LHCN-M2 (cell line): ENCODE measurements at places on chromosomes 1 and 21. TPM values are rescaled to one million over a fixed set of nuclear protein-coding genes. Genes with fewer than 3 reads are reported as not detected.

DNA sequence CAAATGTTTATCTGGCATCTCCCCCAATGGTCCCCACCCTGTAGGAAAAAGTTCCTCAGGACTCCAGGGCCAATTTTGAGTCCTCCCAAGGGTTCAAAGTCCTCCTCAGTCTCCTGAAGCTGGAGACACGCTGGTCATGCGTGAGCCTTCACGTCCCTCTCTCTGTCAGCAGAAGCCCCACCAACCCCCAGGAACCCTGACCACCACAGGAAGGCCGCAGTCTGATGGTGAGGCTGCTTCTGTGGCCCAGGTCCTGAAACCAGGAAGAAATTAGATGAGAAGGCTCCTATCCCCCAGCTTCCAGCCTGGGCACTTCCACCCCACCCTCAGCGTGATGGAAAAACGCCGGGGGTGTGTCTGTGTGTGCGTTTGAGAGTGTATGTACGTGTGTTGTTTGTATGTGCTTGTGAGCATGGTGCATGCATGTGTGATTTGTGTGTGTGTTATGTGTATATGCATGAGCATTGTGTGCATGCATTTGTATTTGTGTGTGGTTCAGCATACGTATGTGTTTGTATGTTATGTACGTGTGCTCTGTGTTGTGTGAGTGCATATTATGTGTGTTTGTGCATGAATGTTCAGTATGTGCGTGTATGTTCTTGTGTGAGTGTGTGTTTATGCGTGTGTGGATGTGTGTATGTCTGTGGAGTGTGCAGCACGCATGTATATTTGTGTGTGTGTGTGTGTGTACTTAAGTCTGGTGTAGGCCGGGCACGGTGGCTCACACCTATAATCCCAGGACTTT, 92.5 kb downstream of the SIK1 start:
- no peak for DNase-seq

Gene CFHR2
- not detected in 2 replicates for total RNA-seq

- DNase-seq = no peak
Measured at GRCh38 chr1:8925406-8925805, 20.3 kb upstream of the CA6 start.

- DNase-seq = no peak
Measured at GRCh38 chr1:156584813-156585212, 5.3 kb downstream of the TTC24 start.

DNA sequence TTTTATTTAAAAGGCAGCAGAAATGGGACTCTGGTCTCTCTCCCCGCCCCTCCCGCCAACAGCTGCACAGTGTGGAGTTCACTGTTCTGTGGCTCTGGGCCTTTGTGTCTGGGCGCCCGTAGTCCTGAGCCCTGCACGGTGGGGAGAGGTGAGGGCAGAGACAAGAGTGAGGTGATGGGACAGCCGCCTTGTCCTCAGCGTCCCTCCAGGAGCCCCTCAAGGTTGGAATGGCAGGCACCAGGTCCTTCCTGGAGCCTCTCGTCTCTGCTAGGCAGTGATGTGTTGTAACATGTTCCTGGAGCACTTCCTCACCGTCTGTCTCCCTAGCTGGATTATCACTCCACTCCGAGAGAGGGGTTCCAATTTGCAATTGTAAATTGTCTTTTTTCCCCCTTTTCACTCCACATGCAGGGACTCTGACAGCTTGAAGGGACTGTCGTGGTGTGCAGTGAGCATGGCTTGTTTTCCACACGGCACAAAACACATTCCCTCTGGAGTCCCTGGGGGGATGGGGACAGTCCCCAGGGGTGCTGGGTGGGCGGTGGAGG, 44.6 kb upstream of the C1orf174 start:
- no peak for DNase-seq

- DNase-seq = no peak
Measured at GRCh38 chr1:4621646-4622045, 32.8 kb upstream of the AJAP1 start.

GRCh38 chr1:52748119-52748518, 21.9 kb downstream of the ZYG11B start:
- DNase-seq = no peak

DNA sequence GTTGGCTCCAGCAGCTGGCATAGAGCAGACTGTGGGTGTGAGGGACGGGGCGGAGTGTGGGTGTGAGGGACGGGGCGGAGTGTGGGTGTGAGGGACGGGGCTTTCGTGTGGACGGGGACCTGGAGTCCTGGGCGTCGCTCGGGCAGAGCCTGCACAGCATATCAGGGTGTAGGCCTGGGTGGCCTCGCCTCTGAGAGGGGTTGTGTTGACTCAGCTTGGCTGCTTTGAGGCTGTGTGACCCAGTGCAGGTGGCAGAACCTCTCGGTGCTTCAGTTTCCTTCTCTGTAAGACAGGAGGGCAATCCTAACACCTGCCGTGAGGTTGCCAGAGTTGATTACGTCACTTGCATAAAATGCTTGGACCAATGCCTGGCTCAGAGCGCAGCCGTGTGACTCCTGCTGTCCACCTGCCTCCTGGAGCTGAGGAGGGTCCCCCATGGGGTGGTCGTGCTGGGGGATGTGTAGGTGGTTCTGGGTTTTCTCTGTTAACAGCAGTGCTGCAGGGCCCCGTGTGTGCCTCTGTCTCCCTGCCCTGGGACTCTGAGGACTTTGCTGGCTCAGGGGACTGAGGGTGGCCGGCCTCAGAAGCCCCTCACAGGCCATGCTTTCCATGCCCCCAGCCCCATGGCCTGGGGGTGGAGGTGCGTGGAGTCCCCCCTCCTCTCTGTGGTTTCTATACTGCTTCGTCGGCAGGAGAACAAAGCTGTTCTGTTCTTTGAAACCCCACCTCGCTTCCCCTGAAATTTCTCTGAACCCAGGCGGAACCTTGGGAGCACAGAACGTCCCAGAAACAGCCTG, 15.4 kb downstream of the PDXK start:
- DNase-seq = no peak

Gene LEFTY2
- total RNA-seq = not detected in 2 replicates

Gene NBPF6
- not detected in 2 replicates for total RNA-seq

Gene EPHA10
- not detected in 2 replicates for total RNA-seq

- DNase-seq = no peak
Measured at GRCh38 chr1:41377397-41377796, 16.2 kb downstream of the FOXO6 start.

DNA sequence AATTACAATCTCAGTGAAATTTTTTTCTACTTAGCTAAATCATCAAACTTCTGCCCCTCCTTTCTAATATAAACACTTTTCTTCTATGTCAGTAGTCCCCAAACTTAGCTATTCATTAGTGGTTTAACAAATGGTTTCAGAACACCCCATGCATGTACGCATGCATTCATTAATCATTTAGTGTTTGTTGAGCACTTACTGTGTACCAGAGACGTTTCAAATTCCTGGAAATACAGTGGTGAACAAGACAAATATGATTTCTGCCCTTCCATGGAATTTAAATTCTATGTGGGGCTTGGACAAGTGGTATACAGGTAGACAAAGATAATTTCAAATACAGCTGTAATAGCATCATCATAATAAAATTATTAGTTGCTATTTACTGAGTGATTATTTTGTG, 1.5 kb downstream of the ZBTB40 start:
- no peak for DNase-seq

Gene PODN
- not detected in 2 replicates for total RNA-seq

DNA sequence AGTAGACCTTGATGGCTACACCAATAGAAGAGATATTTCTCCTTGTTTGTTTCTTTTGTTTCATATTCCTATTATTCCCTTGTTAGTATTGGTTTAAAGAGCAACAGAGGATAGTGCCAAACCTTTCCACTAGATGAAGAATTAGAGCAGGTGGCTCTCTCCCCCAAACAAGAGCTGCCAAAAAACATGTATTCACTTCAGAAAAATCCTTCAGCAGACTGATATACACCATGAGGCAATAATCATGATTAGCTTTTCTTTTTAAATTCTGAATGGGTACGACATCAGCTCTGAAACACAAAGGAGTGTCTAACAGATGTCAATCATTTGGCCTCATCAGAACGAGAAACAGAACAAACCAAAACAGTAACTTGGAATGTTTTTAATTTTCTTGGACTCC, 67.3 kb upstream of the MAP10 start:
- peak; percentile 37 for DNase-seq

- DNase-seq = no peak
Measured at GRCh38 chr1:38745476-38746401, 113.8 kb downstream of the RRAGC start.

Gene PLA2G4A
- not detected in 2 replicates for total RNA-seq

DNA sequence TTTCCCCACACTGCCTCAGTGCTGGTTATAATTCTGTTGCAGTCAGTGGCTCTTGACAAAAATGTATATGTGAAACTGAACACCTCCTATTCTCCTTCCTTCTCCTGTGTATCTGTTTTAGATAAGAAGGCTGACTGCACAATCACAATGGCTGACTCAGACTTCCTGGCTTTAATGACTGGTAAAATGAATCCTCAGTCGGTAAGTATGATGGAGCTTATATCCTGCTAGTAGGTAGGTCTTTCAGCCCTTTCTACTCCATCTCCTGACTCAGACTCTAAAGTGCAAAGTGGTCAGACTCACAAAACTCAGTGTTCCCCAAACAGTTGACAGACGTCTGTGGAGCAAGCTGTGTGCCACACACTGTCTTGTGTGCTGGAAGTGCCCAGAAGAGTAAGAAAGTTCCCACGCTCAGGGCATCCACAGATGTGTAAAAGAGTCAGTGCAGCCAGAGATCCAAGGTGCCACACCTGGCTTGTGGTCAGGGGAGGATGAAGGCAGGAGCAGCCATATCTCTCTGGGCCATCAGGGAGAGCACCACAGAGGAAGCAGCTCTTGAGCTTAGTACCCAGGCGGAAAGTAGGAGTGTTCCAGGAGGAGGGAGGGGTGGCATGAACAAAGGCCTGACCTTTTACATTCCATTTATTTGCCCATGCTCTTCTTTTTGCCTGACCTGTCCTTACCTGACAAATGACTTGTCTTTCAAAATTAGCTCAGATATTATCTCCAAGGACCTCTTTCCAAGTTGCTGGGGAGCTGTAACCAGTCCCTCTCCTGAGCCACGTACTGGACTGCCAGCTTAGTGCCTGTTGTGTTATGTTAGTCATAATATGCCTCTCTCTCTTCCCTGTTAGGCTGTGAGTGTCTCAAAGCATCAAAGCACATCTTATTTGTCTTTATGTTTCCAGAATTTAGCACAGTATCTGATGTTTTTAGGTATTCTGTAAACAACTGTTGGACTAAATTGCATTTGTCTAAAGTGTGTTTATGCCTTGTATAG, 14.0 kb upstream of the PODN start:
- peak; percentile 14 for DNase-seq

Gene ST6GALNAC3
- under 0.01 TPM in 1 of 2 replicates, not detected in the other for total RNA-seq

- no peak for DNase-seq
Measured at GRCh38 chr1:165831146-165831545, 3.7 kb downstream of the UCK2 start.

Gene ALX3
- not detected in 2 replicates for total RNA-seq

DNA sequence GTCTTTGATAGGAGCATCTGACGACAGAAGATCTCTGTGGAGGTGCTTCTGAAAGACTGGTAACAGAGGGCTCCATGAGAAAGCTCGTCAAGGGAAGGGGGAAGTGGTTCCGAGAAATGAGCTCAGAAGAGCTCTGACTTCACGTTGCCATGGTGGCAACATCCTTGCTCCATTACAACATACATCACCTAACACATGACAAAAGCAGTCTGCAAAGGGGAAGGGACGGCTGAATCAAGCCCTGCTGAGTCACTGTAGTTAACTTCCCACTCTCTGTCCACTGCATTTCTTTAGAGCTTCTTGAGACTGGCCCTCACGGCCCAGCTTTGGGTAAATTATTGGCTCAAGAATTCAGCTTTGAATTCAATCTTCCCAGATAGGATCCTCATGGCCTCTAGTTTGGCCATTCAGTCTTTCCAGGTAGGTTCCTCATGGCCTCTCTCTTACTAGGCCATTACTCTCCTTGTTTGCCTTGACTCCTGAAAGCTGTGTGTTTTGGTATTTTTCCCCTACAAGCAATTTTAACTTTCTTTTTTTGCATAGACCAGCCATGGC, 88.0 kb upstream of the ZNF648 start:
- DNase-seq = peak; percentile 79

GRCh38 chr21:40844935-40845334, 2.0 kb downstream of the DSCAM start:
- DNase-seq = no peak

Gene S100A7A
- total RNA-seq = not detected in 2 replicates

Gene NPPB
- total RNA-seq = not detected in 2 replicates

DNA sequence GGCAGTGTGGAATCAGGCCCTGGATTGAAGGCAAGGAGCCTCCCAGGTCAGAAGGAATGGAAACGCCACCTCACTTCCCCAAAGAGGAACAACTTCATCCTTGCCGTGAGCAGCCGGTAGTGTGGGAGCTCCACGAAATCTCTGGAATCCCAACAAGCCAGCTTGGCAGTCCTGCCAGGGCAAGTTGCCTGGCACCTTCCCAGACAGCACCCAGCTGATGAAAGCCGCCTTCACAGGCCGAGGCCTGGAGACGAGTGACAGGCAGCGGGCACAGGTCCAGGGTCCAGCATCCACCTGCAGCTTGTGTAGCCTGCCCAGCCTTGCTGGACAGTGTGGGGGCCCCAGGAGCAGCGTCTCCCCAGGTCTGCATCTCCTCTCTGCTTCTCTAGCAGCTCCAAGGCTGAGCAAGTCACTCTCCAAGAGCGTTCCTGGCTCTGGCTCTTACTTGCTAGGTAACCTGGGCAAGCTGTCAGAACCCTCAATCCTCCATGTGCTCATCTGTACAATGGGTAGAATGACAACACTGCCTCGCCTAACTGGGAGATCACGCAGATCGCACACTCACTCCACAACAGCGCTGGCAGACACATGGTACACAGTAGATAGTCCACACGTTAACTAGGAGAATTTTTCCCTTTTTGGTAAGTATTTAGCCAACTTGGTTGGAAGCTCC, 43.0 kb downstream of the ACOT7 start:
- no peak for DNase-seq
